ENCODE measurements at places on chromosomes 13 and 19. TPM values are rescaled to one million over a fixed set of nuclear protein-coding genes. Genes with fewer than 3 reads are reported as not detected.

DNA sequence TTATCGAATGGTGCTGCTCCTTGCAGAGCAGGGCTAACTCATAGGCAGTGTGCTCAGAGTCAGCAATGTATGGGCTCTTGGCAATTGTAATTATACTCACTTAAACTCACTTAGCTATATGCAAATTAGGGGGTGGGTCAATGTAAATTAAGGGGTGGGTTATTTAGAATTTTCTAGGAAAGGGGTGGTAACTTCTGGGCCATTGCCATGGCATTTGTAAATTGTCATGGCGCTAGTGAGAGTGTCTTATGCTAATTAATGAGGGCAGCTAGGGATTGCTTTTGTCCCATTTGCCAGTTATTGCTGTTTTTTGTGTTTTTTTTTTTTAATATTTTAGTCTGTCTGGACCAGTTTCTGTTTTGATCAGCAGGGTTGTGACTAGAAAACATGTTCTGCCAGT is 68.4 kb downstream of the DIAPH3 start:
- H3K4me1 ChIP-seq: no peaks in the 10 kb centered on the region
- no peak overlapping the region for H3K4me3 ChIP-seq
- DNase-seq: no peak
- no peak overlapping the region for H3K27ac ChIP-seq

Gene IGFL2
- total RNA-seq: 441 TPM

Gene ATP8B3
- total RNA-seq: 0.48 TPM

DNA sequence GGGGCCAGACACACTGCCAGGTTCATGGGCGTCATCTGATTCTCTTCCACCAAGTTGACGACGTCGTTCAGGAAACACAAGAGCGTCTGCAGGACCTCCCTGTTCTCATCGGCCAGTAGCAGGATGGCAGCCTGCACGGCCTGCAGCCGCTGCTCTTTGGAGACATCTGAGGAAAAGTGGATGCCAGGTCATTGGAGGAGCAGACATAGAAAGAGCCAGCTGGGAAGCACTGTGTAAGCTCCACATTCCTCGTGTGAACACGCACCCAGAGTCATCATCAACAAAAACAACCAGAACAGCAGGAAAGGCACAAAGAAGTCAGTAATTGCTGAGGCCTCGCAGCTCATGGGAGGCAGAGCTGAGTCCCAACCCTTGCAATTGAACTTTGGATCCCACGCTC is 96.5 kb downstream of the KL start:
- H3K27me3 ChIP-seq: no peaks in the 10 kb centered on the region
- peaks cover 27% of the 10 kb centered on the region for H3K4me1 ChIP-seq
- H3K36me3 ChIP-seq: peaks cover 21% of the 10 kb centered on the region
- DNase-seq: no peak
- H3K4me3 ChIP-seq: no peak overlapping the region

DNA sequence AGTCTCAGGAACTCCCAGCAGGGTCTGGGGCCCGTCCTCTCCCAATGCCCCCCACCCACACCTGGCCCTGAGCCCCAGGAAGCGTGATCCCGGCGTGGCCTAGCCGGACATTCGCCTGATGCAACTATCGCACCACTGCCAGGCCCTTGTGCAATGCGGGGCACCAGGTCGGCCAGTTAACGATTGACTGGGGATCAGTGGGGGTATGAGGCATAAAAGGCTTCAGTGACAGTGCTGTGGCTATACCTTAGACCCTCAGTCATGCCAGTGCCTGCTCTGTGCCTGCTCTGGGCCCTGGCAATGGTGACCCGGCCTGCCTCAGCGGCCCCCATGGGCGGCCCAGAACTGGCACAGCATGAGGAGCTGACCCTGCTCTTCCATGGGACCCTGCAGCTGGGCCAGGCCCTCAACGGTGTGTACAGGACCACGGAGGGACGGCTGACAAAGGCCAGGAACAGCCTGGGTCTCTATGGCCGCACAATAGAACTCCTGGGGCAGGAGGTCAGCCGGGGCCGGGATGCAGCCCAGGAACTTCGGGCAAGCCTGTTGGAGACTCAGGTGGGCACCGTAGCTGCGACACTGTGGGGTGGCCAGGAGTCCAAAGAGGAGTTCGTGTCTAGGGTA is at the start of gene ANGPTL8:
TSS of gene ANGPTL8 (plus strand) at position 243 of the 624 bp plus-strand sequence. CDS start at position 262, 19 bp downstream.
- no peak within 1 kb of the TSS for H3K4me3 ChIP-seq
- DNase-seq: no peak
- peaks cover 8% of the 10 kb centered on the region for H3K36me3 ChIP-seq

- H3K4me3 ChIP-seq: peak overlapping the region; percentile 76
- DNase-seq: no peak
- H3K4me1 ChIP-seq: no peaks in the 10 kb centered on the region
These were observed 15.2 kb downstream of the ZSCAN5C start for GRCh38 chr19:56217039-56217949.

DNA sequence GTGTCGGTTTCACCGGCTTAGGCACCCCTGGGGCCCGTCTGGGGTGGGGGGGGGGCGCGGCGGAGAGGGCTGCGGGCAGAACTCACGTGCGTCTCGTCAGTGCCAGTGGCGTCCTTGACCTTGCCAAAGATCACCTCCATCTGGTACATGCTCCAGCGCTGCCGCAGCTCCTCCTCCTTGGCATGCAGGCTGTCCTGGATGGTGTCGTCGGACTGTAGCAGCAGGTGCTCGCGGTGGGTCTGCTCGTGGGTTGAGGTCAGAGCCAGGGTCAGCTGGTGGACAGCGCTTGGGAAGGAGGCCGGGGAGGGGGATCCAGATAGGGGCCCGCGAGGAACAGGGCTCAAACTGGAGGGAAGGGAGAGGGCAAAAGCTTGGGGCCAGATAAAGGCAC is 4.7 kb upstream of the RGL3 start:
- peaks cover 44% of the 10 kb centered on the region for H3K27me3 ChIP-seq
- peaks cover 4% of the 10 kb centered on the region for H3K4me1 ChIP-seq
- no peak for DNase-seq
- H3K4me3 ChIP-seq: no peak overlapping the region
- H3K27ac ChIP-seq: no peak overlapping the region

GRCh38 chr19:8501981-8502380 is 459 bp downstream of the PRAM1 start:
- H3K4me3 ChIP-seq: no peak overlapping the region
- no peak overlapping the region for H3K27ac ChIP-seq
- no peaks in the 10 kb centered on the region for H3K36me3 ChIP-seq
- H3K27me3 ChIP-seq: no peaks in the 10 kb centered on the region
- no peak for DNase-seq
- H3K4me1 ChIP-seq: peaks cover 12% of the 10 kb centered on the region

Gene FLT3LG
- 2.0 TPM for total RNA-seq

GRCh38 chr19:1285737-1286360 is at the start of gene EFNA2:
EFNA2 (plus strand) TSS chr19:1285873; CDS start chr19:1286169, 296 bp downstream.
- H3K27ac ChIP-seq: peak within 1 kb of the TSS; percentile 51
- H3K4me3 ChIP-seq: peak within 1 kb of the TSS; percentile 85
- DNase-seq: no peak

DNA sequence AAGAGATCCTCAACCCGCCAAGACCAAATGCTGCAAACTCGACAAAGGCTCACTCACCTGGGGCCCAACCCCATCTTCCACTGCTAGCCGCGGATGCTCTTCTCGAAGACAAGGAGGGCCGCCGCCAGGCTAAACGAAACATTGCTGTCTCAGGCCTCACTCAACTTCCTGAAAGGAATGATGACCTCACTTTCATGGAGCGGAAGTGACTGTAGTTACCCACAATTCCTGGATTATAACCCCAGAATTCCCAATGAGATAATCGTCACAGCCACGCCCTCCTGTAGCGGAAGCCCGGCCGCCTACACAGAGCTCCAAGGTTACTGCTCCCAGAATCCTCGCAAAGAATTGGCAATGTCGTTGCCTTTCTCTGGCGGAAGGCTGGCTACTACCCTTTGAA is 10.5 kb upstream of the ZNF112 start:
- H3K27ac ChIP-seq: no peak overlapping the region
- H3K4me3 ChIP-seq: no peak overlapping the region
- peaks cover 15% of the 10 kb centered on the region for H3K27me3 ChIP-seq
- no peaks in the 10 kb centered on the region for H3K36me3 ChIP-seq
- no peaks in the 10 kb centered on the region for H3K4me1 ChIP-seq

Gene PNMA8B
- 2.4 TPM for total RNA-seq

Gene CDC37
- 125 TPM for total RNA-seq

- H3K36me3 ChIP-seq: no peaks in the 10 kb centered on the region
- no peak for DNase-seq
These were observed 2.7 kb downstream of the PSG8 start for GRCh38 chr19:42762789-42763188.

DNA sequence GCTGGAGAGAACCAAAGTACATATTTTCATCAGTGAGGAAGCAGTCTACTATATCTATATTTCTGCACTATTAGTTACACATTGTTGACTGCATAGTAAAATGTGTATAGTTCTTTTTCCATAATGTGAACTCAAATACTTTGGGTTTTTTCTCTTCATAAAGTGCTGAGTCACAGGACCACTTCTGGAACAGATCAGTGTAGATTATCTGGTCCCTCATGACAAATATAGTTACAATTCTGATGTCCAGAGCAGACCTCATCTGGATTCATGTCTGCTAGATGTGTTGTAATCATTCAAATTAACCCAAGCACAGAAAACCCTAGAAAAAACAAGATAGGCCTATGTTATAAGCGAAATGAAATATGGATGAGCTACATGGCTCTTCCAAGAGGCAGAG is 171.4 kb downstream of the SUCLA2 start:
- peaks cover 4% of the 10 kb centered on the region for H3K4me1 ChIP-seq
- H3K36me3 ChIP-seq: no peaks in the 10 kb centered on the region
- H3K27me3 ChIP-seq: peaks cover 3% of the 10 kb centered on the region
- no peak overlapping the region for H3K27ac ChIP-seq

Gene KANK3
- 3.1 TPM for total RNA-seq

DNA sequence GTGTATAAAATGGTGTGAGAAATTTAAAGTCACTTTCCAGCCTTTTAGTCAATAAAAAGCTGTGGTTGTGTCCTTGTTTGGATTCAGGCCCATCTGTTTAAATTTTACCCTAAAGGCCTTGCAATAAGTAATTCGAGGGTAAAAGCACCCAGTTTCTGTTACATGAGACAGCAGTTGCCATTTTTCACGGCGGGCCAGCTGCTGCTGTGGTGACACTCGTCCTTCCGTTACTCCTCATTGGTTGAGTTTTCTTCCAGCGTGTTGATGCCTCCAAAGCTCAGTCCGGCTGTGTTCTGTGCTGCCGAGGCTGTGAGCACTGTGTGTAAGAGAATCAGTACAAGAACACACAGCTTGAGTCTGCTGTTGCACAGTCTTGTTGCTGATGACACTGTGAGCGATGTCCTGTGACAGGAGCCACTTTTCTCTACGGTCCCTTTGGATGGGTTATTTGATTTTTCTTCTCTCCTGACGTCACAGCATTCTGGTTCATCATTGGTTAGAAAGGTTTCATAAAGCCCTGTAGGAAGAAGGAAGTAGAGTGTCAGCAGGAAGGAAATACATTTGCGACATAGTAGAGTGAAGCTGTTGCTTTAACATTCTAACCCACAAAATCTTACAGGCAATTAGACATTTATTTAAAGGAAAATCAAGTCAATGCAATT is 602.5 kb upstream of the ARGLU1 start:
- H3K4me3 ChIP-seq: no peak overlapping the region
- no peak for DNase-seq

Gene ZAR1L
- total RNA-seq: not detected

DNA sequence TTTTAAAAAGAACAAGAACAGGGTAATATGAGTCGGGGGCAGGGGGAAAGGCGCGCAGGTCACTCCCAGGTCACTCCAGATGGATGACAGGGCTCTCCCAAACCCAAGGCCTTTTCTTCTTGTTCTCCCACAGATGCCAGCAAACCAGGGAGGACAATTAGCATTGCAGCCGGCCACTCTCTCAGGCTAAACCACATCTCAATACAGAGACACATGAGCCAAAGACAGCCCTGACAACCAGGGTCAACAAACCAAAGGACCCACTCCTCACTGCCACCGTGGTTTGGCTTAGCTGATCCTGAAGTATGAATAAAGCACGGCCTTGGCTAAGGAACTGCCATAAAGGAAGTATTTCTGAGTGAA is 47.3 kb downstream of the LATS2 start:
- H3K27me3 ChIP-seq: no peaks in the 10 kb centered on the region
- H3K27ac ChIP-seq: peak overlapping the region; percentile 45
- H3K4me1 ChIP-seq: peaks cover 45% of the 10 kb centered on the region
- peaks cover 5% of the 10 kb centered on the region for H3K36me3 ChIP-seq
- peak overlapping the region; percentile 37 for H3K4me3 ChIP-seq
- no peak for DNase-seq

- H3K27ac ChIP-seq: no peak overlapping the region
- peaks cover 5% of the 10 kb centered on the region for H3K4me1 ChIP-seq
- no peaks in the 10 kb centered on the region for H3K36me3 ChIP-seq
- H3K4me3 ChIP-seq: no peak overlapping the region
These were observed 485.5 kb downstream of the DIAPH3 start for GRCh38 chr13:59677966-59678814.

- H3K27me3 ChIP-seq: no peaks in the 10 kb centered on the region
- H3K4me3 ChIP-seq: no peak overlapping the region
- H3K4me1 ChIP-seq: peaks cover 3% of the 10 kb centered on the region
- no peak overlapping the region for H3K27ac ChIP-seq
These were observed 7.8 kb downstream of the C19orf38 start for GRCh38 chr19:10855879-10856522.

DNA sequence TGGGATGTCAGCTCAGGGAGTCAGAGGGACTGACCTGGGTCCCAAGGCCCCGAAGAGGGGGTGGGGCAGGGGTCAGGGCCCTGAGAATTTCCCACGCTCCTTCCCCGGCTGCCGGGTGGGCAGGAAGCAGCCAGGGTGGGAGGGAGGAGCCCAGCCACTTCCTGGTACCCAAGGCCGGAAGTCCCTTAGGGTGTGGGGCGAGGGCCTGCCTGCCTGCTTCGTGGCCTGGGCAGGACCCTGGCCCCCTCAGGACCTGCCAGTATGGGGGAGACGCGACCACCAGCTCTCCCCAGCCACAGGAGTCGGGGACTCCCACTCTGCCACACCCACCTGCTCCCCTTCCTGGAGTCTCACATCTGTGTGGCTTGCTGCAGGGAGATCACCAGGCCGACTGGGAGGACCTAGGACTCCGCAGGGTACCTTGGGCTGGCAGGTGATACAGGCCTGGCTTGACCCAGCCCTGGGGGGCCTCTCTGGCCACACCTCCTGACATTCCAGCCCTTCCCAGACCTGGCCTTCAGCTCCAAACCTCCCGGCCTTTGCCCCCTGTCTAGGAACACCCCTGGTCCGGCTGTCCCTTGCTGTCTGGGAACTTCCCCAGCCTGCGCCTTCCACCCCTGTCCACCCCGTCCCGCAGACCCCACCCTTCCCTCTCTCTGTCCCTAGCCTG is 9.8 kb upstream of the CIRBP start:
- H3K27me3 ChIP-seq: no peaks in the 10 kb centered on the region
- peak overlapping the region; percentile 96 for H3K27ac ChIP-seq
- peaks cover 10% of the 10 kb centered on the region for H3K36me3 ChIP-seq
- DNase-seq: no peak
- peak overlapping the region; percentile 74 for H3K4me3 ChIP-seq

DNA sequence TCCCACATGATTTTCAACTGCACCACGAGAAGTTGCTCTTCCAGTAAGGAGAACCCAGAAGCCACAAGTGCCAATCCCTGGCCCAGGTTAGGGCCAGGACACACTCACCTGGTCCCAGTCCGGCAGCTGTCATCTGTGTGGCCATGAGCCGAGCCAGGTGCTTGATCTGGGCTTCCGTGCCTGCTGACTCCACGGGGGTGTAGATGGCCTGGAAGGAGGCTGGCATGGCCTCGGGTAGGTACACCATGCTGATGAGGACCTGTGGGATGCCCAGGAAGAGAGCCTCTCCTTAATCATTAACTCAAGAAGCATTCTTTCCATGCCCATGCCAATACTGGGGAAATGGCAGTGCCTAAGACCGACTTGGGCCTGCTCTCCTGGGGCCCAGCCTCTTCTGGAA is 19.9 kb upstream of the RSPH6A start:
- no peak overlapping the region for H3K4me3 ChIP-seq
- DNase-seq: no peak
- H3K4me1 ChIP-seq: no peaks in the 10 kb centered on the region

Gene KPTN
- 9.6 TPM for total RNA-seq
